NCI-H146 (cell line): ENCODE measurements at places on chromosomes 3 and 15.
A peak's percentile ranks its signal among the peaks of the same experiment; 100 is the strongest.

DNA sequence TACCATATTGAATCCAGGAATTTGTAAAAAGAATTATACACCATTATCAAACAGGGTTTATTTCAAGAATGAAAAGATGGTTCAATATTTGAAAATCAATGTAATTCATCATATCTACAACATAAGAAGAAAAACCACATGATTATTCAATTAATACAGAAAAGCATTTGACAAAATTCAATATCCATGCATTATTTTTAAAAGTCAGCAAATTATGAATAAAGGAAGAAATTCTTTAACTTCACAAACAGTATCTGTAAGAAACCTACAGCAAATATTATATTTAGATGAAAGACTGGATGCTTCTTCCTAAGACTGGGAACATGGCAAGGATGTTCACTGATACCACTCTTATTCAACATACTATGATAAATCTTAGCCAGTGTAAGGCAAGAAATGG, 41.3 kb upstream of the TCAIM start:
- DNase-seq, result no peak

GRCh38 chr3:140748903-140749302, 71.0 kb downstream of the TRIM42 start:
- no peak for DNase-seq

- no peak for DNase-seq
Measured at GRCh38 chr3:150930839-150931238, 25.6 kb upstream of the MINDY4B start.

DNA sequence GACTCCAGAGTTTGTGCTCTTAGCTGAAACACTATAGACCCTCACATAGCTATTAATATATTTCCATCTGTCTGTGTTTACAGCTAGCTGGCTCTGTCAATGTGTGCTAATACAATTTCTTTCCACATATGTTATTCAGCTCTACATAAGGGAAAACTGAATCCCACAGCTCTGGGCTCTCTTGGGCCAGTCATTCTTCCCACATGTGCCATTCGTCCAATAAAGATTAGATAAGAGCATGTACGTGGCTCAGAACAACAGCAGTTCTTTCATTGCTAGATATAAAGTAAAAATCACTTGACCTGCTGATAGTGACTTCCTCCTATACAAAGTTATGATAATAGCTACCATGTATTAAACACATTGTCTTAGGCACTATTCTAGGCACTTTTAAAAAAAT, 2.8 kb upstream of the ILDR1 start:
- no peak for DNase-seq

DNA sequence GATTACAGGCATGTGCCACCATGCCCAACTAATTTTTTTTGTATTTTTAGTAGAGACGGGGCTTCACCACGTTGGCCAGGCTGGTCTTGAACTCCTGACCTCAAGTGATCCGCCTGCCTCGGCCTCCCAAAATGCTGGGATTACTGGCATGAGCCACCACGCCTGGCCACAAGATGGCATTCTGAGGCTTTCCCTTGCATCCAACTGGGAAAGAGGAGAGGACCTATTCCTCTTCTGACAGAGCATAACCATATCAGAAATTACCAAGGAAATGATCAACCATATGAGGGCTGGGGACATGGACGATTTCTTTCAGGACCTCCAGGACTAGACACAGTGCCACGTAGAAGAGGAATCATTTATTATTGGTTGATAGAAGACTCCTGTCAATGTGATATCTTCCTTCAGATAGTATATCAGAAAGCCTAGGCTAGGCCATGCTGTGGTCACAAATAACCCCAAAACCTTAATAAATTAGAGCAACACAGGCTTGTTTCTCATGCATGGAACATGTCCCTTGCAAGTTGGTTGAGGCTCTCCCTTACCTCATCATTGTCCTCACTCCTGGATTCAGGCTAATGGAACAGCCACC, 372.3 kb upstream of the IL12A start:
- DNase-seq, result peak; percentile 15

DNA sequence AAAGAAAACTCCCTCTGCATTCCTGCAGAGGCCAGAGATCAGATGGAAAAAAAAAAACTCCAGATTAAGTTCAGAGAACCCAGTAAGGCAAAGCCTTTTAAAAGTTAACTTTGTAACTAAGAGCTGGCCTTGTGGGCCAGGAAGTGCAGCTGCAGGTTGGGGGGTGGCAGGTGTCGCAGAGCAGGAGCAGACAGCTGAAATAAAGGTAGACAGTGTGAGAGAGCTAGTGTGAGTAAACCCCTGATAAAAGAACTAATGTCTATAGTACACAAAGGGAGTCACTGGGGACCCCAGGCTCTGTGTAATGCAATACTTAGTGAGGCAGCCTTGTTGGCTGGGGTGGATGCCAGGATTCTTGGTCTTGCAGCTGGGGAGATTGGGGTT, 42.1 kb downstream of the PPCDC start:
- DNase-seq, result peak; percentile 46

GRCh38 chr15:63462088-63462487, 42.3 kb upstream of the USP3 start:
- no peak for DNase-seq

DNA sequence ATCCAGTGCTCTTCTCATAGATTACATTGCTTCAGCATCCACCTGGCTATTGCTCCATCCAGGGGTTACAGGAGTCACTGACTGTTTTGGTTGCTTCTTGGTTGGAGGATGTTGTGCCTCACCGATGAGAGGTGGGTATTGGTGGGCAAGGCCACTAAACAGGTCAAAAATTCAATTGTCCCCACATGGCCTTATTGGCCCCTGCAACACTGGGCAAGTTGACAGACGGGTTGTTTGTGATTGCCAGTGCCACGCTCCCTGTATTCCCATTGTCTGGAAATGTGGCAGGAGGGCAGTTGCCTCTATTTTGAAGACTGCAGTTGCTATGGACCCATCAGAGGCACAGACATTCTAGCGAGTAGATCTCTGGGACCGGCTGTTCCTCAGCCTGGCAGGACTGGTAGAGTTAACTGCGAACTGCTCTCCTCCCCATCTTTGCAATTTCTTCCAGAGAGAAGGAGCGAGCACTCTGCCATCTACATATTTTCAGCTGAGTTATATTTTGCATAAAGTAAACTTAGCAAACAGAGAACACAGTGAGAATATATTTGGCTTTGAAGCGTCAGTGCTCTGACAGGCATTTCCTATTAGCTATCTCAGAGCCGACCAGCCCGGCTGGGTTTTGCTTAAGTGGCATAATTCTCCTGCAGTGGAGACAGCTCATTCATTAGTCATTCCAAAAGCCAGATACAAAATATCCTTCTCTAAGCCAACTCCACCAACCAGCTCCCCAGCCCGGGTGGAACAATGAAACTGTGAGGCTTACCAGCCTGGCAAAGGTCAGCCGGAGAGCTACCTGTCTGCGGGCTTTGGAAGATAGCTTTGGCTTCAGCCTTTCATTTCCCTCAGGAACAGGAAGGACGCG, 26.0 kb upstream of the MAGEF1 start:
- no peak for DNase-seq

- DNase-seq, result no peak
Measured at GRCh38 chr3:15309662-15310335, 22.6 kb downstream of the SH3BP5 start.

GRCh38 chr3:27089645-27090044, 279.5 kb downstream of the NEK10 start:
- no peak for DNase-seq

GRCh38 chr3:145518639-145519038, 642.3 kb downstream of the PLOD2 start:
- DNase-seq, result peak; percentile 94

- no peak for DNase-seq
Measured at GRCh38 chr3:102449341-102449740, 14.5 kb downstream of the ZPLD1 start.

GRCh38 chr3:184255291-184256039, 5.9 kb downstream of the CAMK2N2 start:
- DNase-seq, result no peak

- DNase-seq, result no peak
Measured at GRCh38 chr3:153290268-153291015, 128.4 kb downstream of the RAP2B start.

GRCh38 chr3:175879417-175879816, 1020.3 kb downstream of the NAALADL2 start:
- no peak for DNase-seq

DNA sequence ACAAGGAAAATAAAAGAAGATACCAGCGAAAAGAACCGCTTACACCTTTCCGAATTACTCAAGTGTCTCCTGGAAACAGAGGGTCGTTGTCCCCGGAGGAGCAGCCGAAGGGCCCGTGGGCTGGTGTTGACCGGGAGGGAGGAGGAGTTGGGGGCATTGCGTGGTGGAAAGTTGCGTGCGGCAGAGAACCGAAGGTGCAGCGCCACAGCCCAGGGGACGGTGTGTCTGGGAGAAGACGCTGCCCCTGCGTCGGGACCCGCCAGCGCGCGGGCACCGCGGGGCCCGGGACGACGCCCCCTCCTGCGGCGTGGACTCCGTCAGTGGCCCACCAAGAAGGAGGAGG, 325 bp downstream of the ALCAM start:
- DNase-seq, result peak; percentile 87
